ENCODE measurements at places on chromosomes 16 and 17. TPM values are rescaled to one million over a fixed set of nuclear protein-coding genes. Genes with fewer than 3 reads are reported as not detected.

DNA sequence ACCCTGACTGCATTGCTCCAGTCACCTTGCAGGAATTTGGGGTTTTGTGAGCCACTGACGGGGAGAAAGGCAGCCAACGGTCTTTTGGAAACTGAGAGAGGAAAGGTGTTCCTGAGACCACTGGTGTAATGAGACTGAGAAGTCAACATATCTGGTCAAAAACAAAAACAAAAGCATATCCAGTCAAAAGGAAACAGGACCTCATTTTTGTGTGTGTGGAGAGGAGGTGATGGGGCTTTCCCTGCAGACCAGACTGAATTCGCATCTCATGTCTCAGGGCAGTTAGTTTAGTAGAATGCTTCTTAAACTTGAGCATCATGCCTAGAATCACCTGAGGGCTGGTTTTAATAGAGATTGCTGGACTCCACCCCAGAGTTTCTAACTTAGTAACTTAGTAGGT is 198.4 kb downstream of the COPRS start:
- DNase-seq = no peak

DNA sequence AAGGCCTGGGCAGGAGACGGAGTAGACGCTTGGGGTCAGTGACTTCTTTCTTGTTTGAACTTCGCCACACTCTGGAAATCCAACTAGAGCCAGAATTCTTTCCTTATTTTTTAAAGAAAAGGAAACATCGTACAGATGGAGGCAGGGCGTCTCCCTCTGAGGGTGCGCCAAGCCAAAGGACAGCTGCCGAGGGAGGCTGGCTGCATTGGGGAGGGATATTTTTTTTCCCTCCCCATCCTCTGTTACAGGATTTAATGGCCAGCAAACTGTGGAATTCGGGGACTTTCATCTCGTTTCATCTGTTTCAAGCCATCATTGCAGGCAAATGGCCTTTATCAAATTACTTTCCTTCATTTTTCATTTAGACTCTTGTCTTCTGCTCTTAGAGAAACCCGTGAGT is 15.9 kb downstream of the CDK5R1 start:
- no peak for DNase-seq

DNA sequence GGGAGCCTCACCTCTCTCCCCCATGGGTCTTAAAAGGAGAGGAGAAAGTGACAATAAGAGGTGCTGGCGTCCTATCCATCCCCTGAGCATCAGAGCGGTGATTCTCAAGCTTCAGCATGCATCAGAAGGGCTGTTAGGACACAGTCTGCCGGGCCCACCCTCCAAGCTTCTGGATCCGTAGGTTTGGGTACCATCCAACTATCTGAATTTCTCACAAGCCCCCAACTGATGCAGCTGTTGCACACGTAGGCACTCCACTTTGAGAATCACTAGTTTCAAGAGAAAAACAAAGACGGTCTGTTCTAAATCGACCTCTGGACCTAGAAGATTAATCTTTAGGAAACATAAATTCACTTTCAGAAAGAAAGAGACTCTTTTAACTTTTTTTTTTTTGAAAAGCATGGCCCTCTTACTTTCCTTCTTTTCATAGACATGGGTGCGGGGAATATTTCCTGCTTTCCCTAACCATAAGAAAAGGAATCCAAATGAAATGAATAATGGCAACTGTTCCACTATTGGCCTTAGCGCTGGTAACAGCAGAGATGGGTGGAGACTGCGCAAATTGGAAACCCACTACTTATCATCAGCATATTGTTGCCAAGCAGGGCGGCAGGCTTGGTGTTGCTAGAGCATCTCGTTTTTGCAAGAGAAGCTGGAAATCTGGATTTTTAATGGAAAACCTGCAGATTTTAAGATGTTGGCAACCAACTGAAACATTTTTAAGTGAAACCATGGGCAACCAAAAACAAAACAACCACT is 144.4 kb downstream of the GAS7 start:
- no peak for DNase-seq

The HOXB2 gene
- total RNA-seq = 24.6 TPM

DNA sequence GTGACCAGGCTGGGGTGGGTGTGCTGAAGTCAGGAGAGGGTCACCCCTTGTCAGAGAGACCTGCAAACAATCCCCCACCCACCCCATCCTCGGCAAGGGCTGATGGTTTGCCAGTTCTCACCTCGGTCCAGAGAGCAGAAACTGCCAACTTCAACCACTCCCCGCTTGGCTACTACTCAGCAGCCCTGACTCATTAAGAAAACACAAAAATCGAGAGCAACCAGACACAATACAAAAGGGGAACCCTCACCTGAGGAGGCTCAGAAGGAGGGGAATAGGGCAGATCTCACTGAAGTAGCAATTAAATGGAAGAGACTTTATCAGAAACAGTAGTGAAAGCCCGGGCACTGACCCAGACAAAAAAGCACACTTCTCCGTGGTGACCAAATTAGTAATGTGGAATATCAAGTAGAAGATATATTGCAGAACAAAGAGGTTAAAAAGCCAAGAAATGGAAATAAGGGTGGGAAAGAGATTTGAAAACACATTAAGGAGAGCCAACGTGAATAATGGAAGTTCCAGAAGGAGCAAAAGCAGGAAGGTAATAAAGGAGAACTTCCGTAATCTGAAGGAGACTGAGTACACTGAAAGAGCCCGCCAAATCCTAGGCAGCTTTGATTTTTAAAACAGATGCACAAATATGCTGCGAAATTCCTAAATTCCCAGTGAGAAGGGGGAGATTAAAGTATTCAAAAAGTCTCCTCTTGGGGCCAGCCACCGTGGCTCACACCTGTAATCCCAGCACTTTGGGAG is 23.6 kb downstream of the CENPV start:
- DNase-seq = no peak

The EPOP gene
- 6.4 TPM for total RNA-seq

Data from kidney epithelial cell (primary cell).